ENCODE measurements at places on chromosomes 7 and 10.
A peak's percentile ranks its signal among the peaks of the same experiment; 100 is the strongest.

GRCh38 chr7:159034988-159035387, 109.7 kb downstream of the VIPR2 start:
- no peak for DNase-seq

DNA sequence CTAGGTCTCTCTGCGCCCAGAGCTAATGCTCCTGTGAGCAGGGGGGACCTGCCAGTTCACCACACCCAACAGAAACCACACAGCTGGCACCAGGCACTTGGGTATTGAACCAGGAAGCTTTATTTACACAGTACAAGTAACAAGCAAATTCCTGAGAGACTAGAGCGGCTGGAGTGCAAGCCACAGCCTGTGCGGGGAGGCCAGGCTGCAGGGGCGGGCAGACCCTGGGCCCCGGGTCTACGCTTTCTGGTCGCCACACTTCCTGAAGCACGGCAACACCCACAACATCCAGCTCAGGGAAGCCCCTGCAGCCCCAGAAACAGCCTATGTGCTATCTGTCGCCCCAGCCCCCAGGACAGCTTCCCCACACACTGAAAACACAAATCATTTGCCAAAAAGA, 125.0 kb downstream of the FAM53B start:
- DNase-seq: peak; percentile 23

DNA sequence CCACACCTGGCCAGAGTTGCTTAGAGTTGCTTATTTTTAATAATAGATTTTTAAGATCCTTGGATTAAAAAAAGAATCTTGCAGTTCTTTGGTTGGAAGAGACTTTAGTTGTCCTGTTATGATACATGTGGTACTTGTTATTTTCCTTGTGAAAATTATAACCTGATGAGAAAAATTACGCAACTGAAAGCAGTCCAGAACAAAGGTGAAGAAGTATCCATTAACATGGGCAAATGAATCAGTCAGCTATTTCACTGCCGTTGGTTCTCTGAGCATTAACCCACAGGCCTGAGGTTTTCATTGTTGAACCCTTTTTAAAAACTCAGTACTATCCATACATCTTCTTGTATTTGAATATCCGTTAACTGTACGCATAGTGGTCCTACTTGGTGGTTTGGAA, 68.2 kb downstream of the GALNT11 start:
- DNase-seq: peak; percentile 12

DNA sequence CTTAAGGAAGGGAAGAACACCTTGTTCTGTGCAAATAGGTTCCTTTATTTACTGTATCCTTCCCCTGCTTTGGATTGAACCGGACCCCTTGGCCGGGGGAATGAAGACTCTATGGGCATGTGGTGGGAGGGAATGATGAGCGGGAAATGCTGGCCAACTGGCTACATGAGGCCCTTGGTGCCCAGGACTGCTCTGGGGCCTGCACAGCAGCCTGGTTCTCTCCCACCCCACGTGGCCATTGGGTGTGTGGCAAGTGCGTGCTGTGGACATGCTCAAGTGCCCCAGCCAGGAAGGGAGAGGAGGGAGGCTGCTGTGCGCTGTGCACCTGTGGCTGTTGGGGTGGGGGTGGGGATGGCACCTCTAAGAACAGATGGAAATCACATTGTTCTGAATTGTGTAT, 917.0 kb upstream of the GHITM start:
- no peak for DNase-seq

DNA sequence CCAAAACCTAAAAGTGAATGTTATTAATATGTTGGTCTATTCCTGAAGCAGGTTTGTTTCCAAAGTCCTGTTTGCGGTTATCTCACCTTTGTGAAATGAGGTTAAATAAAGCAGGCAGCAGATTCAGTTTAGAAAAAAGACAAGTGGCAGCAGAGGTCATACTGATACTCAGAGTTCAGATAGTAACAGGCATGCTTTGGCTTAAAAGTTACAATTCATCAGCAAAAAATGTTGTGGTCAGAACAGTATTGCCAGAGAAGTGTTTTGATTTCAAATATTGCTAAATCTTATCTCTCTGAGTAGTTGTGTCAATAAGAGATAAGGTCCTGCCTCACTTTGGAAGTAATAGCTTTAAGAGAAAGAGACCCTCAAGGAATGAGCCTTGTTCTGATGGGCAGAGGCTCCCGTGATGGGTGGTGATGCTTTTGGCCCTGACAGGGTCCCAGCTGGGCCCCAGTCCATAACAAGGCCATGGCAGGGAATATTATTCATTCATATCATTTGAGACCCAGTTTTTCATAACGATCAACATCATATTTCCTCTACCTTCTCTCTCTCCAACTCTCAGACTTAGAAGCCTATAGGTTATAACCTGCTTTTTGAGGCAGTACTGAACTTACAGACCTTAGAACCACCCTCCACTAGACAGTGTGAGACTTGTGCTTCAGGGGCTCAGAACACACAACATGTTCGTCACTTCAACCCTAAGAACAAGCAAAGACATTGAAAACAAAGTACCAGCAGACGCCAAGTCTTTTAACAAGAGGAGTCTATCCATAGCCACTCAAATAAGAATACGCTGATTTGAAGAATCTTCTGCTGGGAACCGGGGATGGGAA, 58.5 kb upstream of the AHR start:
- DNase-seq: peak; percentile 69

GRCh38 chr7:66036788-66037187, 38.8 kb upstream of the ASL start:
- DNase-seq: no peak
